ENCODE measurements at places on chromosomes 2 and 18. TPM values are rescaled to one million over a fixed set of nuclear protein-coding genes. Genes with fewer than 3 reads are reported as not detected.

- DNase-seq, result no peak
Observed at GRCh38 chr18:8911408-8912340, 190.8 kb upstream of the NDUFV2 start.

DNA sequence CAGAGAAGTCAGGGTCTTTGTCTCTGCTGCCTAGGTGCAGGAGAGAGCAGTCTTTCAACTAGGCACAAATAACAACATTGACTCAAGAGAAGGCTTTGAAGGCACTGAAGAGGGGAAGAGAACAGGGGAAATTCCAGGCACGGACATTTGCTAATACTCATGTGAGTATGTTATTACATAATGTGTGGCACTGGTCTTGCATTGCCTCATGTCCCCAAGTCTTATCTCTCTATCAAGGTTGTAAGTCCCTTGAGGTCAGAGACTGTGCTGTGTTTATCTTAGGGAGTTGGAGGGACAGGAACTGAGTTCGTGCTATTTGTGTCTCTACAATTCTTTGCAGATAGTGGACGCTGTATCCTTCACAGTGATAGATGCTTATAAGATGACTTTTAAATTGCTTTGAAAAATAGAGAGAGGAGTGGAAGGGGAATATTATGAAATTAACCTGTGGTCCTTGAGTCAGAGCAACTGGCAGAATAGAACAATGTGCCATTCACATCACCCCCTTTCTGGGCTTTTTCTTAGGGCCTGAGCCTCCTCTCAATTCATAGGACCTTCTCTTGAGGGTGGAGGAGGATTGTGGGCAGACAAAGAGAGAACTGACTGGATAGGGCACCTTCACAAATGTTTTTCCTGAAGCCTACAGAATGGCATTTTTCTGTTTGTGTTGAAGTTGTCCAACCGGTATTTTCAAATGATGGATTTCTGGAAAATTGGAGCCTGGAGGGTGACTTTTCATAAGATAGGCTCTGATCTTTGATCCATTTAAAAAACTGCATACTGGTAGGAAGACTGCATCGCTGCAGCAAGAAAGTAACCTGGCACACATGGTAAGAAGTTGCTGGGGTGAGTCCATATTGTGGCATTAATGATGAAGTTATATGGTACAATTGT, 96.6 kb upstream of the CXCR4 start:
- no peak for DNase-seq

Gene LAMA3
- 1.8 TPM for polyA plus RNA-seq

DNA sequence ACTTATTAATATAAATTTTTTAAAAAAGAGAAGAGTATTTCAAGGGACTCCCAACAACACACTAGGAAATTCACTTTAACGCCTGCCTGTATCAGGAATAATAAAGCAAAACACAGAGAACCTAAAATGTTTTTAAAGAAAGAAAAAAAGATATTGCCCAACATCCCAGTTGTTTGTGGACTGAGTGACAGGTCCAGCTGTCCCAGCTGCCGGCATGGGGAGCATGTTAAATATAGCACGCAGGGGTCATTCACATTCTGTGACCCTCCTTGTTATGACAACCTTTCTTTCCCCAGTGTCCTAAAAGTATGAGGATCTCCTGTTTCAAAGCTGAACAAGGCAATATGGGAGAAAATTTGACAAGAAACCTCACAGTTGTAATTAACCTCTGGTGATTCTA, 4.4 kb downstream of the KLHL41 start:
- no peak for DNase-seq

Gene DNAJC5G
- polyA plus RNA-seq, result 0.47 TPM

Gene SNTG2
- 2.3 TPM for polyA plus RNA-seq

Gene IRS1
- 12.1 TPM for polyA plus RNA-seq

DNA sequence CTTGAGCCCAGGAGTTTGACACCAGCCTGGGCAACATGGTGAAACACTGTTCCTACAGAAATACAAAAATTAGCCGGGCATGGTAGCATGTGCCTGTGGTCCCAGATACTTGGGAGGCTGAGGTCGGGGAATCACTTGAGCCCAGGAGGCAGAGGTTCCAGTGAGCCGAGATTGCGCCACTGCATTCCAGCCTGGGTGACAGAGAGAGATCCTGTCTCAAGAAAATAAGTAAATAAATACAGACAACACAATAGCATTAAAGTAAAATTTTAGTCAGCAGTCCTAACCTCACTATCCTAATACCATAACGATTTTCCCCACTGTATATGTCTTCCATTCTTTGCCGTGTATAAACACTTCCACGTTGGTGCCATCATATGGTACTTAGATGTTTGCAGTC, 83.0 kb upstream of the MBOAT2 start:
- no peak for DNase-seq

Gene UCN
- polyA plus RNA-seq, result 0.36 TPM

Gene KCNE4
- 16.5 TPM for polyA plus RNA-seq

Measured in right renal cortex interstitium (tissue), 3 donors.